ENCODE measurements at places on chromosomes 7 and 10.

- no peak for DNase-seq
These were observed 156.5 kb upstream of the HDAC9 start for GRCh38 chr7:18338910-18339523.

- DNase-seq = no peak
These were observed 44.0 kb upstream of the VDAC2 start for GRCh38 chr10:75166623-75166972.

DNA sequence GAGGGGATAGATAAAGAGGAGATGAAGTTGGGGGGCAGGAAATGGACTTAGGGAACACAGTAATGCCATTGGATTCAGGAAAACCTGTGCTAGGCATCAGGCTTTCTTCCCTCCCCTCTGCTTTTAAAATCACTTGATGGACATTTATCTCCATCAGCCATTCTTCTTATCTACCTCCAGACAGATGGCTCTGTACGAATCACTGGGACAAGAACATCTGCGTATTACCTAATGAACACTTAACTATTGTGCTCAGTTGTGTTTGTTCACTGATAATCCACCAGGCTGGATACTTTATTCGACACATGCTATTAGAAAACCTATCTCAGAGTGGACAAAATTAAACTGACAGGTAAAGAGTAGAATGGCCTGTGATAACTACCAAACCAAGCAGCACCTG, 40.0 kb downstream of the TNKS2 start:
- no peak for DNase-seq

GRCh38 chr10:47378183-47378510, 5.9 kb downstream of the ZNF488 start:
- DNase-seq = no peak

- no peak for DNase-seq
These were observed 683.9 kb downstream of the CCSER2 start for GRCh38 chr10:85012305-85012704.

DNA sequence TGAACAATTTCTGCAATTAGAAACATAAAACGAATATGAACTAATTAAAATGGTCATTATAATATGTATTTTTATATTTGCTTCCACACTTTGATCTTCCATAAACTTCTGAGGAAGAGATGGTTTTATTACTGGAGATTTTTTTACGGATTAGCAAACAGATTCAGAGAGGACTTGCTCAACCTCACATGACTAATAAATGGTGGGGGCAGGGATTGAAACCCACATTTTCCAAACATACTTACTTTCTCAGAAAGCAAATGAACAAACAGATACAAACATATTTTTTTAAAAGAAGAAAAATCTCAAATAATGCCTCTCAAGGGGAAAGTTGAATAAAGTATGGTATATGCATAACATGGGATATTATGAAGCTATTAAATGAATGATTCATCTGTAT, 18.3 kb downstream of the ANKMY2 start:
- DNase-seq = no peak

GRCh38 chr10:117710181-117710798, 167.7 kb downstream of the EMX2 start:
- DNase-seq = no peak

Data from activated T-helper 1 cell treated with anti-CD3 and anti-CD28 coated beads, Interleukin-2, amount 50 U/mL, for 16 hours (primary cell).